Activated CD8-positive, alpha-beta T cell treated with anti-CD3 and anti-CD28 coated beads, Interleukin-2, amount 10 ng/mL, durations not matched to agents 7 days and 5 days (primary cell): ENCODE measurements at places on chromosomes 6 and 20. TPM values are rescaled to one million over a fixed set of nuclear protein-coding genes. Genes with fewer than 3 reads are reported as not detected.

DNA sequence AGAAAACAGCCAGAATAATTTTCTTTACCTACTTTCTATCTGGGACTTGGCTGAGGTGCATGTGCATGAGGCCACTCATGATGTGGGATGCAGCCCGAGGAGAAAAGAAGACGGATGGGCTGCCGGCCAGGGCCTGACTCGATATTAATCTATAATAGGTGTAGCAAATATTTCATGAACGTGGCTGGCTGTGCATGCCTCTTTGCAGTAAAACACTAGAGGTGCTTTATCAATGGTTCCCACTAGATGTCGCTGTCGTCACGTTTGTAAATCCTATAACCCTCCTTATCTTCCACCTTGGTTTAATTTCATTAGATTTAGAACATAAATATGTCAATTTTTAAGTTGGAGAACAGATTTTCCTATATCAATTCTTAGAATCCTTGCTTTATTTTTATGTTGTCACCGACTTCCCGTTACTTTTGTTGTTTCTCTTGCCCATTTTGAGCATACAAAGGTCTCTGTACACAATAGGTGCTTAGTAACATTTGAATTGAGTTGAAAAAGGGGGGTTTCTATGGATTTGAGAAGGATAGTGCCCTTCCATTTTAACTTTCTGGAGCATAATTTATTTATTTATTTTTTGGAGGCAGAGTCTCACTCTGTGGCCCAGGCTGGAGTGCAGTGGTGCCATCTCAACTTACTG is 19.6 kb upstream of the FERMT1 start:
- DNase-seq = peak; percentile 68

DNA sequence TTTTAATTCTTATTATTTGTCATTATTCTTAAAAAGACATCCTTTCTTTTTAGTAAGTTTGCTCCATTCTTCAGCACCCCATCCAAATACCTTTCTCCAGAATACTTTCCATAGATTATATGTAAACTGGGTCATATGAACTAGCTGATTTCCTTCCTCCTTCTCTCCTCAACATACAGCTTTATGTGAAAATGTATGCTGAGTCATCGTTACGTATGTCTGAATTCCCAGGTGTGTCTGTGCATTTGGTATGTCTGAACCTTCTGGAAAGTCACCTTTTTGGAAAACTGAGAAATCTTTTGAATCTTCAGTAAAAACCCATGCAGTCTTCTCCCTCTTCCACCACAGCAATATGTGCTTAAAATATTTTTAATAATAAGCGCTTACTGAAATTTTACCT is 264.5 kb downstream of the EYA4 start:
- DNase-seq = no peak

GRCh38 chr6:3337521-3338350 is 79.0 kb downstream of the PSMG4 start:
- DNase-seq = no peak

- DNase-seq = peak; percentile 43
Measured at GRCh38 chr6:26122402-26122792, 35.2 kb downstream of the HFE start.

Gene SLC17A1
- not detected for total RNA-seq
